ENCODE measurements at places on chromosomes 2 and 18.

DNA sequence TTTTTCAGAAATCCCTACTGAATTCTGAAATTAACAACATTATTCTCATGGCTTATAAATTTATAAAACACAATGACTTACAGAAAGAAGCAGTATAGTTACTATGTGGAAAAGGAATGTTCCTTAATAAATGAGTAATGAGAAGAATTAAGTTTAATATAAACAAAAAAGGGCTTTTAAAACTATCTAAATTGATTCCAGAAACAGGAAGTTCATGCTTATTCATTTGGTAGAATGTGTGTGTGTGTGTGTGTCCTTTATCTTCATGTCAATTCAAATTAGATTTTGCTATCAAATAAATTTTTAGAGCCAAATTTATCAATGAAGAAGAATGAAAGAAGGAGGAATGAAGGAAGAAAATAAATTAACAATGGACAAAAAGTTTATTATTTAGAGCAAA, 440.8 kb upstream of the LRRTM4 start:
- H3K36me3 ChIP-seq = no peaks in the 10 kb centered on the region
- H3K27me3 ChIP-seq = no peaks in the 10 kb centered on the region
- H3K27ac ChIP-seq = no peak overlapping the region
- H3K4me1 ChIP-seq = no peaks in the 10 kb centered on the region

DNA sequence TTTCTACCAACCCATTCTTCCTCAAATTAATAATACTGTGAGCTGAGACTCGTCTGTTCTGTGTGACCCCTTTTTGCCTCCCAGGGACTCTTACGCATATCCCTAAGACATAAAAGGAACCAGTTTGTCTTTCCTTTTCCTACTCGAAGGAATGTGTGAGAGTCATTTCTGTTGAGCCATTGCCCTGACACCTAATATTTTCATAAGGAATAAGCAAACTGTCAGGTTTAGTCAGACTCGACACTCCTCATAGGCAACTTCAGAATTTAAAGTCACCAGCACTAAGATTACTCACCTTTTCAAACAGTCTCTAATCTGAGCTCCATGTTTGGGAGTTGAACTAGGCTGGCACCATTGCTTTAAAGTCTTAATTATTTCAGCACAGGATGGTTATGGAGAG, 305.5 kb downstream of the IKZF2 start:
- DNase-seq = no peak
- no peaks in the 10 kb centered on the region for H3K36me3 ChIP-seq
- H3K27me3 ChIP-seq = no peaks in the 10 kb centered on the region
- no peak overlapping the region for H3K4me3 ChIP-seq

DNA sequence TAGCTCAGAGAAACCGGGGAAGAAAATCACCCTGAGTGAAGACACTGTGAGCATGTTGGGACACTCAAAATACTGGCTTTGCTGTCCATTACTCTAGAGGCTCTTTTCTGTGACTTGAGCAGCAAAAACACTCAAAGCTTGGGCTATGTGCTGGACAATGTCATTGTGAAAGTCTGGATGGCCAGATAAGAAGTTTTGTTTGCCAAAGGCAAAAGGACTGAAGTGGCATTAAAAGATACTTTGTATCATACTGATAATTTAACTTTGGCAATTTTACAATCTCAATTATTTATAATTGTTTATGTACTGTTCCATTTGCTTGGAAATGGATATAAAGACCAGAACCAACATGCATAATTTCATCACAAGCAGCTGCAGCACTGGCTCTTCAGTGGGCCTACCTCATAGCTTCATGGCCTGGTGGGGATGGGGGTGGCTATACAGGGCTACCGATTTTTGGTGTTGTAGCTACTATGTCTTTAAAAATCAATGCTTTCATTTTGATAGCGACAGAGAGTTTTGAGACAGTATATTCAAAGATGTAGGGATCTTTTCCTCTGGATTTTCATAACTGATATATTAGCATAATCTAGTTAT, 51.1 kb downstream of the RBKS start:
- no peak overlapping the region for H3K4me3 ChIP-seq
- H3K27me3 ChIP-seq = no peaks in the 10 kb centered on the region
- no peaks in the 10 kb centered on the region for H3K4me1 ChIP-seq

DNA sequence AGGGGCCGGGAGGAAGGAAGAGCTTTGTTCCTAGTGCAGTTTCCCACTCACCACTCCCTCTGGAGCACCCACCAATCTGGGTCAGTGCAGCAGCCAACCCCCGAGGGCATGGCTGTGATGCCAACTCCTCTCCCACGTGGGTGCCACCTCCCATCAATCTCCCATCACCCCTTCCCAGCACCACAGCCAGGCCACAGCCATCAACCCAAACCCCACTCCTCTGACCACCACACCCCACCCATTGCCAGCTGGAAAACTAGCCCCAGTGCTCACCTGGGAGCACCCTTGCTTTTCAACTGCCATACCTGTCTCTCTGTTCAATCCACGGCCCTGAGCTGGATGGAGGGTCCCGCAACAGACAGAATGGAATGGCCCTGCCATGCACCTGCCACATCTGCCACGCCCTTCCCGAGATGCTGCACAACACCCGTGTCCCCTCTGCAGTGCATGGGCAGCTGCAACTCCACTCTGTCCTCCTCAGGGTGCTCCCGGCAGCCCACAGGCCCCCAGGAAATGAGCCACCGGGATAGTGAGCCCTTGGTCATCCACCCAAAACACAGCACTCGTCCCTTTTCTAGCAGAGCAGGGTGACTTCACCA, 112.4 kb upstream of the ID2 start:
- no peaks in the 10 kb centered on the region for H3K27me3 ChIP-seq
- H3K36me3 ChIP-seq = no peaks in the 10 kb centered on the region
- H3K4me3 ChIP-seq = no peak overlapping the region

DNA sequence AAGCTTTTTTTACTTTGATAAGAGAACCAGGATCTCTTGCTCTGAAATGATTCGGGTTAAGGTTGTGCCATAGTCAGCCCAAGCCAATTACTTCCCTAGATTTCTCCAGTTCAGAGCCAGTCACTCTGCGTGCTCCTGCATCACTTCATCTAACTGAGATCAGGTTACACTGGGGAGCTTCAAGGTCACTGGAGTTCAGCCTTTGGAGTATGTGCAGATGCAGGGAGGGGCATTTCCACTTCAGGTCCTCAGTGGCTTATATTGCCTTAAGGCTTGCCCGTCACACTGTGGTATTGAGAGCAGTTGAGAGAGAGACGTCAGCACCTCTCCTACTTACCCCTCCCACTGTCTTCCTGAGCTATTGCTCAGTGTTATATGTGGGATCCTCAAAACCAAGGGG, 317.8 kb downstream of the EPHA4 start:
- DNase-seq = no peak
- no peak overlapping the region for H3K27ac ChIP-seq
- no peaks in the 10 kb centered on the region for H3K4me1 ChIP-seq
- H3K36me3 ChIP-seq = no peaks in the 10 kb centered on the region
- no peak overlapping the region for H3K4me3 ChIP-seq

DNA sequence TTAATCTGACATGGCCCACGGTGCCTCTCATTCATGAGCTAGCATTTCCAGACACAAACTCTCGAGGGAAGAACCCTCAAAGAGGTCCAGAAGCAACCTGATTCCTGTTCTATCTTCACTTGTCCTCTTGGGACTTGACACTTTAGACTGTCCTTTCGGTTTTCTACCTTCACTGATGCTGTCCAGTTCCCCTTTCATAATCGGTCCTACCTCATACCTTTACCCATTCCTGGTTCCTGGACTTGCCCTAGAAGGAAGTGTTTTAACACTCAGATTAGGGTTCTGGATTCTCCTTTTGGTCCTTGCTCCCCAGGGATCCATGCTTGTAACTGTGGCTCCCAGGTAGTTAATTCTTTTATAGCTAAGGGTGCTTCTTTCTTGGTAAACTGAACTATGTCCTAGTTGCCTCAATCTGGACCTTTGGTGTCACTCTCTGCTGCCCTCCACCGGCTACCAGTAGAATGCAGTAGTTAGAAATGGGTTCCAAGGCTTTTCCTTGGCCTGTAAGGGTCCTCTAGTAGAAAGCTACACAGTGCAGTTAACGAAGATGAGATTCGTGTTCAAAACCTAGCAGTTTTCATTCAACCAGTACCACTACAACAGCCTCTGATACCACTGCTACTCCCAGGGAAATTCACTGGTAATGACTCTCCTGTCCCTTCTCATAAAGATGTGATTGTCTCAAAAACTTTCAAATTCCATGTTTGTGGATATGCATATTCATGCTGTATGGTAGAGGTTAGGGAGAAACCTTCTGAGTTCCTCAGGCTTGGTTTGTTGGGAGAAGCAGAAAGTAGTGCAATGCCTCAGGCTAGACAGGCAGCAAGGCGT, 178.1 kb upstream of the CYP26B1 start:
- H3K4me1 ChIP-seq = no peaks in the 10 kb centered on the region
- H3K4me3 ChIP-seq = no peak overlapping the region
- H3K27me3 ChIP-seq = no peaks in the 10 kb centered on the region
- no peaks in the 10 kb centered on the region for H3K36me3 ChIP-seq

DNA sequence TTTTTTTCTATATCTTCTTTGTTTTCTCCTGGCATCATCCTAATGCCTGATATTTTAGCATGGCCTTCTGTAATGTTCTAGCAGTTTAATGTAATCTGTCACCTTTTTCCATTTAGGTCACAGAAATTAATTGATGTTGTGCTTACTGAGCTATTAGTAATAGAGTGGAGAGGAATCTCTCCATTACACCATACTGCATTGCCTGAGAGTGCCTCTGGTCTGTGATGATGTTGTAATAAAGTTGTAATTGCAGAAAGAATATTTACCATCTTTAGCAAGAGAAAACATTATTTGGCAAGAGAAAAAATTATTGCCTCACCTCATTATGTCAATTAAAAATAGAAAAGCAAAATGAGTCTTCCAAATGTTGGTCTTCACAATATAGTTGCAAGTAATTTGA, 213.2 kb downstream of the KCNJ3 start:
- no peak overlapping the region for H3K27ac ChIP-seq
- no peaks in the 10 kb centered on the region for H3K4me1 ChIP-seq
- no peaks in the 10 kb centered on the region for H3K36me3 ChIP-seq
- no peak for DNase-seq
- H3K4me3 ChIP-seq = no peak overlapping the region
- H3K27me3 ChIP-seq = no peaks in the 10 kb centered on the region

DNA sequence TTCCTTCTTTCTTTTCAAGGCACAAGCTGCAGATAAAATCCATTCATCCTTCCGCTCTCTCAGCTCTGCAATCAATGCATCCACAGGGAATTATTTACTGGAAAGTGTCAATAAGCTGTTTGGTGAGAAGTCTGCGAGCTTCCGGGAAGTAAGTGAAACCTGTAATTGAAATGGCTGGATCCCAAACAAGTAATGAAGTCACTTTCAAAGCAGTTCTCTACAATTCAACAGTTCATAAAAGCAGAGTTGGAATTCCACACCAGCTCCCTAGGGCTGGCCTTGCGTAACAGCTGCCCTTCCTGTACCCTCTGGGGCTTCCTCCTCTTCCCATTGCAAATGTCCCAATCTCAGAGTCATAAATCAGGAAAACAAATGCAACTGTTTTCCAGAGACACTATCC, 9.6 kb downstream of the SERPINB2 start:
- no peak overlapping the region for H3K27ac ChIP-seq
- H3K4me1 ChIP-seq = peaks cover 28% of the 10 kb centered on the region
- H3K36me3 ChIP-seq = no peaks in the 10 kb centered on the region
- H3K27me3 ChIP-seq = no peaks in the 10 kb centered on the region

GRCh38 chr2:213021971-213022899, 129.2 kb downstream of the IKZF2 start:
- peaks cover 60% of the 10 kb centered on the region for H3K36me3 ChIP-seq
- no peak overlapping the region for H3K27ac ChIP-seq
- H3K4me3 ChIP-seq = no peak overlapping the region
- no peaks in the 10 kb centered on the region for H3K27me3 ChIP-seq
- no peaks in the 10 kb centered on the region for H3K4me1 ChIP-seq

GRCh38 chr2:102764083-102764482, 2.3 kb downstream of the TMEM182 start:
- H3K27me3 ChIP-seq = no peaks in the 10 kb centered on the region
- no peaks in the 10 kb centered on the region for H3K4me1 ChIP-seq
- peaks cover 12% of the 10 kb centered on the region for H3K36me3 ChIP-seq
- H3K4me3 ChIP-seq = no peak overlapping the region

GRCh38 chr2:229775614-229776313, 61.4 kb upstream of the DNER start:
- peak overlapping the region; percentile 82 for H3K27ac ChIP-seq
- DNase-seq = peak; percentile 12
- H3K4me1 ChIP-seq = peaks cover 25% of the 10 kb centered on the region
- no peaks in the 10 kb centered on the region for H3K27me3 ChIP-seq
- peaks cover 97% of the 10 kb centered on the region for H3K36me3 ChIP-seq

DNA sequence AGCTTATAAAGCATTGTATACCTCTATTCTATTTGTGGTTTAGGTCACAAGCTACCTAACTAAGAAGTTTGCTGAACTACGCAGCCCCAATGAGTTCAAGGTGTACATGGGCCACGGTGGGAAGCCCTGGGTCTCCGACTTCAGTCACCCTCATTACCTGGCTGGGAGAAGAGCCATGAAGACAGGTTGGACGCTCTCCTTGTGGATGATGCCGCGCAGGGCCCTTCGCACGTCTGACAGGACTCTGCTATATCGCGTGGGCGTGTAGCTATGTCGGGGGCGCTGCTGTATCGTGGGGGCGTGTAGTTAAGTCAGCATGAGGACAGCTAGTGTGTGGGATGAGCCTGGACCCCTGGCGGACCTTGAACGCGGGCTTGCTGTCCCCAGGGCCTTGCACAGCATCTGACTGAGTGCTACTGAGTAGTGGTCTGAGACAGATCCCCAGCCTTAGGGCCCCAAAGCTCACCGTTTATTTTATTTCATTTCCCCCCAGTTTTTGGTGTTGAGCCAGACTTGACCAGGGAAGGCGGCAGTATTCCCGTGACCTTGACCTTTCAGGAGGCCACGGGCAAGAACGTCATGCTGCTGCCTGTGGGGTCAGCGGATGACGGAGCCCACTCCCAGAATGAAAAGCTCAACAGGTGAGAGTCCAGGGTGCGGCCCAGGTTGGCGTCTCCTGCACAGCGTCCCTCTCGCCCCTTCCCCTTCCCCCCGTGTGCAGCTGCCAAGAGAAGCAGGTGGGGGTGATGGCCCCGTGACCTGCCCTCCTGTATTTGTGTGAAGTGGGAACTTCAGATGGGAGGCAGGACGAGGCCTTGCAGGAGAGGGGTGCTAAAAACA, 15.6 kb upstream of the CNDP1 start:
- H3K27me3 ChIP-seq = no peaks in the 10 kb centered on the region
- no peak for DNase-seq
- no peak overlapping the region for H3K27ac ChIP-seq
- no peak overlapping the region for H3K4me3 ChIP-seq
- H3K4me1 ChIP-seq = no peaks in the 10 kb centered on the region
